Stimulated activated CD4-positive, alpha-beta T cell treated with anti-CD3 and anti-CD28 coated beads, Interleukin-2, amount 100 ng/mL, for 48 hours (primary cell): ENCODE measurements at places on chromosomes 7 and 10.

- DNase-seq = no peak
These were observed 73.2 kb downstream of the SFMBT2 start for GRCh38 chr10:7337431-7338171.

DNA sequence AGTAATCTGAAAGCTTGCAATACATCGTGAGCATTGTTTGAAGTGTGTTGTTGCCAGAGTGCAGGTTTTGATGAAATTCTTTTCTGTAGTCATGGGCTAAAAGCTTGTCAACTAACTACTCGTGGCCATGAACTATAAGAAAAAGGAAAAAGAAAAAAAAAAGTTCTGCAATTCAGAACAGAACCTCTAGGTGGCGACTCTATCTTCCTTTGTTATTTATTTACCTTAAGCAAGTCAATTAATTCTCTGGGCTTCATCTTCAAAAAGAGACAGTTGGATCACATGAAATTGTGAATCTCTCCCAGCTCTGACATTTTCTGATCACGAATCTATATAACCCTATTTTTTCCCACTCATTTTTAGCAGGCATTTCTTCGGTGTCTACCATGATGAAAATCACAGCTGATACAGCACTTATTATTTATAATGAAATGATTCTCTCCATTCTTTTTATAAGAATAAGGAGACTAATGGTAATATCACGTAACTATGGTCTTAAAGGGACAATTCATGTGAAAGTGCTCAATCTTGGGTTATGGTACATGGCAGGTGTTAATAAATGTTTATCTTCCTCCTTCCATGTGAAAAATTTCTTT, 18.8 kb downstream of the TMEM196 start:
- no peak for DNase-seq

GRCh38 chr10:86211691-86212390, 154.8 kb downstream of the GRID1 start:
- DNase-seq = no peak

DNA sequence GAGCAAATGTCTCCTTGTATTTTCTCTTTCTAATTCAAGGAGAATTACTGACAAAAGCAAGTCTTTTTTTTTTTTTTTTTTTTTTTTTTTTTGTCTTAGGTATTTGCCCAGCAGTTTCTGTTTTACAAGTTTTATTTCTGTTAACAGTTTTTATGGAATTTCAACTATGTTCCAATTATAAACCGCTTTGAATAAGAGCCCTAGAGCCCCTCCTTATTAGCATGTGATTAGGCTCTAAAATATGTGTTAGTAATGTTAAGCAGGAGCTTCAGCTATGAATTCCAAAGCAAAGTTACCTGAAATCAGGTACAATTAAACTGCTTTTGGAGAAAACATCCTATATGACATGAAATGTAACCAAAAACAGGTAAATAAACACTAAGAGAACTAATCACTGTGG, 997.0 kb upstream of the POT1 start:
- DNase-seq = no peak

- DNase-seq = no peak
These were observed 320.2 kb downstream of the ELMO1 start for GRCh38 chr7:37128327-37129034.

DNA sequence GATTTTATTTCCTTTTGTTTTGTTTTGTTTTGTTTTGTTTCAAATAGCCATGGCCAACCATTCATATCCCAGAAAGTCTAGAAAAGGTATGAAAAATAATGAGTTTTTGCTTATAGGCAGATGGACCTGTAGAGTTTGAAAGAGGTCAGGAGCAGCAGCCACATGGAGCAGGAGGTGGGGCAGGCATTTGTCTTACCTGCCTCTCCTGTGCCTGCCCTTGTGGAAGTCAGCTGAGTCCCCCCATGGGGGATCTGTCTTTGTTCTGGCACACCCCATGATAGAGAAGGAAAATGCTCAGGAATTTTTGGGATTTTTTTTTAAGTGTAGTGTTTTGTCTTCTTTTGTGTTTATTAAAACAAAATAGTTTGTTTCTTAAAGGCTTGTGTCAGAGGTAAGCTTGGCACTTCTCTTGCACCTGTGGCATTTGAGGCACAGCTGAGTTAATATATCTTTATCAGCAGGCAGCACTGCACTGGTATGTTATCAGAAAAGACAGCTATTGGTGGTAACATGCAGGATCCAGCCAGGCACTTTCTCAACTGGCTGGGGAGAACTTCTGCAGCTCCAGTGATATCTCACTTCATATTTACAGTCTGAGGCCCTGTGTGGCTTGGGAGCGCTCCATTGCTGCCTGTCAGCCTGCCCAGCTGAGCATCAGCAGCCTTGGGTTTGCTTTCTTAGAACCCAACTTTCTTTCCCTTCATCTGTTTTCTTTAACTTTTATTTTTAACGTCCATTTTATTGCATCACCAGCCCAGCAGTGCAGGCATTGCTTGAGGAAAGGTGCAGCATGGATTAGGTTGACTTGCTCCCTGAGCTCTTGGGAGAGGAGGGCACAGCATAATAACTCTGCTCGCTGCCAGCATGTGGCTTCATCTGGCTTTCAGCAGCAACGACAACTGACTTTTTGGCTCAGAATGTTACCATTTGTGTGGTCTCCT, 44.4 kb downstream of the LRRC4 start:
- DNase-seq = no peak

DNA sequence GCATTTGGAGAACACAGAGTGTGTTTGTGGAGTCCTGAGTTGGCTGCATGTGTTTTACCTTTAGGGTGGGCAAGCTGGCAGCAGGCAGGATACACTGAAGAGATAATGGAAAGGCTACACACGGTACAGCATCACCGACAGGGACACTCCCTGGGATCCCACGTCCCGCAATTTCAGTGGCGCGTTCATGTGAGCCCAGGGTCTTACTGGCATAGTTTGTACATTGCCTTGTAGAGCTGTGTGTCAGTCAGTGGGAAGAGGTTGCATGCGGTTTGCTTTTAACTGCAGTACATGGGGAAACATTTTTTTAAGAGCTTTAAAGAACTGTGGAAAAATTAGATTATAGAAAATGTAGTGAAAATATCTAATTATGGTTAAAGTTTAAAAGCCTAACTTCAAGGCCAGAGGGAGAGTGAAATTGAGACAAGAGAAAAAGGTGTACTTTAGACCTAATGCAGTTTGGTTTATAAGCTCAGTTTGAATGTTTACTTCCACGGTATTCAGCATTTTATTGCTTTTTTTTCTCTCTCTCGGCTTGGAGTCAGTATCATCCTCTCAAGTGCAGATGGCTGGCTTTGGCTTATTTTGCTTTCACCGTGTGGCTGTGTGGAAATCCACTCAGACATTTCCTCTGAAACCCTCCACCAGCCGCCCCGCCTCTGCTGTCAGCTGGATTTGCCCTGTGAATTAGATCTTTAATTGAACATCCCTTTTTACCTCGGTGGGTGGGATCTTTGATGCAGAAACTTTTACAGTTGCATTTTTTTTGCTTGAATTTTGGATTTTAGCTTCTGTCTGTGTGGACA, 364.2 kb upstream of the COBL start:
- DNase-seq = no peak

GRCh38 chr7:81776948-81777630, 7.2 kb upstream of the HGF start:
- DNase-seq = no peak

DNA sequence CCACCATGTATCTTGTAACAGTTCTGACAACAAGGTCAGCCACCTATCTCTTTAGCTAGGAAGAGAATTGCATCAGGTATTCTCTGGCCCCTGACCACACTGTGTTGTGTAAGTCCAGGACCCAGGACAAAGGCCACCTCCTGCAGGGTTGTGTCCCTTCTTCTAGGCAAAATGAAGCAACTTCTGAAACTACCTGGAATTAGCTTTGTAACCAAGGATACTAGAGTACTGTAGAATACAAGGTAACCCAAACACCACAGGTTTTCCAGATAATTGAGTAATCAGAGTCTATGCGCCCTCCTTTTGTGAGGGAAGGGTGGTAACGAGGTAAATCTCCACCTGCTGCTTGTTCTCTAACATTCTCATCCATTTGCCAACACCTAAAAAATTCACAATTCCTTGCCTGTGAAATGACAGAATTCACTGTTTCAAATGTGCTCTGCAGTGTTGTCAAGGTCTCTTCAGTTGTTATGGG, 51.7 kb downstream of the SGMS1 start:
- DNase-seq = no peak

DNA sequence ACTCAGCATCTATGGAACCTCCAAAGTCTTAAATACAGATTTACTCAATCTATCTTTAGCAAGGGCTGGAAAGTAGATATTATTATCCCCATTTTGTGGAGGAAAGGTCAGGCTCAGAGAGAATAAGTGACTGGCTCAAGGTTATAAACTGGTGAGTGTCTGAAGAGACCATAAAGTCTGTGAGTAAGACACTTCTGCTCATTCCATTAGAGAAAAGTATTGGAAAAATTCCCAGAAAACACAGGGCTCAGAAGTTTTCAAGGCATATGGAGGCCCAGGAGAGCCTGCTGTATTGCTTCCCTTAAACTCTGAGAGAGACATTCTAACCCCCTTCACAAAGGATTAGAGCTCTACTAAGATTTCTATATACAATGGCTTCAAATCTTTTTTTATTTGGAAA, 134.8 kb downstream of the PCDH15 start:
- DNase-seq = no peak

- no peak for DNase-seq
These were observed 331.0 kb downstream of the ADARB2 start for GRCh38 chr10:1406132-1406966.

DNA sequence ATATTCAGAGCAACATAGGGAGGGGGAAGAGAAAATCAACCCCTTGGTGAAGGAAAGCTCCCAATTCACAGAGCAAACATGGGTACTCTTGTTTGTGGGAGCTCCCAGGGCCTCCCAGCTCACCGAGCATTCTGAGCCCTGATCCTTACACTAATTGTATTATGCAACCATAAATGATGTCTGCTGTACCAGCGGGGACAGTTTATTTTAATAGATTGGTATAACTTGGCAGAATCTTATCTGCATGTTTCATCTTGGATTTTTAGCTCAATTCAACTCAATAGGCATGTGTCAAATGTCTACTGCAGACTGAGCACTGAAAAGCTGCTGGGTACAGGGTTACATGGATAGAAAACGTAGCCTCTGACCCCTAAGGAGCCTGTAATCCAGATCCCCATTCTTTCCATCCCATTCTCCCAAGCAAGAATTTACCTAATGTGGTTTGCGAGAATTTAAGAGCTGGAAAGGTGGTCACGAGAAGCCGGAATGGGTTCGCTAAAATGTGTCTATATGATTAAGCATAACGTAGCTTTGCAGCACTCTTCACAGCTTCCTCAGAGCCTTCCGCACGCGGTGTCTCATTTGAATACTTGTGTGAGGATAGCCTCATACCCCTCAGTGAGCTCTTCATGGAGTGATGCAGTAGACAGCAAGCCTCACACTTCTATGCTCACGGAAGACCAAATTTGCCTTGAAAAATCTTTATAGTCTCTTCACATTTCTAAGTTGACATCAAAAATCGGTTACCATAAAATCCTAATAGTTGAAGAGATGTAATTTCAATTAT, 18.3 kb downstream of the EGFR start:
- no peak for DNase-seq

DNA sequence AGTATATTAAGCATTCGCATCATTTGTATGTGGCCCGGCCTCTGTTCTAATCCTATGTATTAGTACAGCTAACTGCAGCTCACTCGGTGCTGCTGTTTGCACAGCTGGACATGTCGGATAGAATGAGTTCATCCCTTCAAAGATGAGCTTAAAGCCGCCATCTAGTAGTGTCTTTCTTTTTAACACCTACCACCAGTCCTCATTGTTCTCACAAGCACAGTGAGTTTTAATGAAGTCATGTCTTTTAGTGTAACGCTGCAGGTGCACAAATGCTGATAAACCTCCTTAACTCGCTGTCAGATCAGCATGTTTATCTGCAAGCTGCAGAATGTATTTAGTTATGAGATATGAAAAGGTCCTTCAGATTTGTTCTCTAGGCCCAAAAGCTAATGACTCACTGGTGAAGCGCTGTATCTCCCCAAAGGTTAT, 247.5 kb downstream of the MTERF1 start:
- DNase-seq = no peak

- DNase-seq = no peak
These were observed 30.5 kb downstream of the CREB5 start for GRCh38 chr7:28442540-28443420.

- DNase-seq = no peak
These were observed 20.8 kb downstream of the ADCY1 start for GRCh38 chr7:45594745-45595535.

- no peak for DNase-seq
These were observed 63.2 kb downstream of the KCNMA1 start for GRCh38 chr10:77574438-77574837.

GRCh38 chr7:36423633-36424032, 34.0 kb downstream of the ANLN start:
- DNase-seq = no peak

- DNase-seq = no peak
These were observed 127.7 kb downstream of the SPAG6 start for GRCh38 chr10:22473044-22473443.

DNA sequence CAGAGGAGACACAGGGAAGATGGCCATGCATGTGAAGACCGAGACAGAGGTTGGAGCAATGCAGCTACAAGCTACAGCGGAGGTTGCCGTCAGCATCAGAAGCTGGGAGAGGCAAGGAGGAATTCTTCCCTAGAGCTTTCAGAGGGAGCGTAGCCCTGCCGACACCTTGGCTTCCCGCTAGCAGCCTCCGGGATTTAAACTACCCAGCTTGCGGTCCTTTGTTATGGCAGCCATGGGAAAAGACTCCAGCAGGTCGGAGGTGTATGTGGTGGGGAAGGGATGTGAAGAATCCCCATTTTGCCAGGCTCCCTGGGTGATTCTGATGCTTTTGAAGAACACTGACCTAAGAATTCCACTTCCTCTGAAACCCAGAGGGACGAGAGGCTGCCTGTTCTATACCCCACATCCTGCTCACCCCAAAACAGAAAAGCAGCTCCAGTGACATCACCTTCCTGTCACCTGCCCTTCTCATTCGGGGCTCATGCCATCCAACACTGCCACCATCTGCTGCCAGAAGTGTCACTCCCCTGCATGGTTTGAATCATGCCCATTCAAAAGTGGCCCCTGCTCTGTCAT, 3.3 kb upstream of the SEPHS1 start:
- DNase-seq = no peak

DNA sequence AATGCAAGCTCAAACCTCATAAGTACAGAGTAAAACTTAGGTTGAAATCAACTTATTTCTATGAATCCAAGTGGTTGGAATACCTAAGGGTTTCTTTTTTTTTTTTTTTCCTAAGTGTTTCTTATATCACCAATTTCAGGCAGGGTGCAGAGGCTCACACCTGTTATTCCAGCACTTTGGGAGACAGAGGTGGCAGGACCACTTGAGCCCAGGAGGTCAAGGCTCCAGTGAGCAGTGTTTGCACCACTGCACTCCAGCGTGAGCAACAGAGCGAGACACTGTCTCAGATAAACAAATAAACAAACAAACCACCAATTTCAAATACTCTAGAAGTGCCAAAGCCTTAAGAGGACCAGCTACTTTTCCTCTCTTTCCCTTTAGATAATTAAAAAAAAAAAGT, 39.2 kb upstream of the SPOCK2 start:
- no peak for DNase-seq

- DNase-seq = no peak
These were observed 450.1 kb downstream of the KCNMA1 start for GRCh38 chr10:77187376-77187999.

DNA sequence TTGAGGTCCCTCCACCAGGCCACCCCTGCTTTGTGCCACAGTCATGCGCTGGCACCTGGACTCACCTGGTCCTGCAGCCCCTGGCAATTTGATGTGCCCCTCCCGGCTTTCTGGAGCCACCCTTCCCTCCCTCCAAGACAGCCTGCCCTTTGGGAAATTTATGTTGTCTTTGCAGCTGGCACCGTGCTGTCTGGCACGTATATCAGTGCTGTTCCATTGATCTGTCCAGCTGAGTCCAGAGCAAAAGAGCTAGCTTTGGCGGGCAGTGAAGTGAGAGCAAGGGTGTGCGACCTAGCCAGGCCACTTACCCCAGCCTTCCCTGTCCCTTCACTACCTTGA, 5.7 kb downstream of the RARRES2 start:
- DNase-seq = no peak
